H7 (cell line): ENCODE measurements at places on chromosomes 2 and 18.

- DNase-seq = no peak
These were observed 186.8 kb upstream of the DLGAP1 start for GRCh38 chr18:4641771-4642368.

DNA sequence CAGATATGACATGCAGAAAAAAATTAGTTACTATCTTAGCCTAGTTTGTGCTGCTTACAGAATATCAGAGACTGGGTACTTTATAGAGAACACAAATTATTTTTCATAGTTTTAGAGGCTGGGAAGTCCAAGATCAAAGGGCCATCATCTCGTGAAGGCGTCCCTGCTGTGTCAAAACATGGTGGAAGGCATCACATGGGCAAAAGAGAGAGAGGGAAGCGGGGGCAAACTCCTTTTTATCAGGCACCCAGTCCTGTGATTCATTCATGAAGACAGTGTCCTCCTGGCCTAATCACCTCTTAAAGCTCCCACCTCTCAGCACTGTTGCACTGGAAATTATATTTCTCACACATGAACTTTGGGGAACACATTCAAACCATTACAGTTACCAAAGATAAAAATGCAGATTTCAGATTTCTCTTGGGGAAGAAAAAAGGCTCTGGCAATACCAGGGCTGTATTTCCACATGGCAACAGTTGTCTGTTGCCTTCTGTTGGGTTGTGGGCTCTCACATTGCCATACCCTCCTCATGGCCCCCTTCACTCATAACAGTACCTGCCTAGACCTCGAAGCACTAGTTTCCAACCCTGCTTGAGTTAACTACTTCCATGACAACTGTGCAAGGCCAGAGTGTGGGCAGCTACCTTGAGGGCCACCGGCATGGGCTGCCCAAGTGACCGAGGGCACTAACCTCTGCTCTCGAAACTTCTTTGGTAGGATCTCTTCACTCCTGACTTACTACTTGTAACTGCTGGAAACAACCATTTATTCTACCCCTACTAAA lies 2.7 kb upstream of the ACTR3 start:
- no peak for DNase-seq

GRCh38 chr2:219631904-219632759 lies 4.7 kb downstream of the SLC4A3 start:
- peak; percentile 55 for DNase-seq

DNA sequence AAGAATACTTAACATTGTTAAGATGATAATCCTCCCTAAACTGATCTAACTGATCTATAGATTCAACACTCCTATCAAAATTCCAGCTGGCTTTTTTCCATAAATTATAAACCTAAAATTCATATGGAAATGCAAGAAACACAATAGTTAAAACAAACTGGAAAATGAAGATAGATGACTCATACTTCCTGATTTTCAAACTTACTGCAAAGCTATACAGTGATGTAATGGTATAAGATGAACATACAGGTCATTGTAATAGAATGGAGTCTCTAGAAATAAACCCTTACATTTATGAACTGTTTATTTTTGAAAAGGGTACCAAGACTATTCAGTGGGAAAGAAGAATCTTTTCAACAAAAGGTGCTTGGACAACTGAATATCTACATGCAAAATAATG lies 32.3 kb downstream of the UBXN4 start:
- no peak for DNase-seq

- no peak for DNase-seq
These were observed 452.3 kb downstream of the GALR1 start for GRCh38 chr18:77701977-77702376.

DNA sequence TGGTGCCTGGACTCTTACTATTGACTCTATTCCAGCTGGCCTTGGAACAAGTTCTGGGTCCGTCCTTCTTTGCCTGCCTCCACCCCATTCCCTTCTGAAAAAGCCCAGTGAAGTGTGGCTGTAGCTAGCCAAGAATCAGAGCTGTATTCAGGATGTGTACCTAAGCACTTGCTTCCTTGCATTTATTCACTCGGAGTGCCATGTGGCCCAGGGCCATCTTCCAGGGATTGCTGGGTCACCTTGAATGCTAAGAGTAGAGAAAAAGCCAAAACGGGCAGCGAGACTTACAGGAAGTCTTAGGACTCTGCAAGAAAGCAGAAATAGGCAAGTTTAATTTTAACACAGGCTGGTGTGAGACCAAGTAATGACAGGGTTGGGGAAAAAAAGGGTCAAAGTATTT lies 4.1 kb downstream of the ITGA6 start:
- DNase-seq = no peak

DNA sequence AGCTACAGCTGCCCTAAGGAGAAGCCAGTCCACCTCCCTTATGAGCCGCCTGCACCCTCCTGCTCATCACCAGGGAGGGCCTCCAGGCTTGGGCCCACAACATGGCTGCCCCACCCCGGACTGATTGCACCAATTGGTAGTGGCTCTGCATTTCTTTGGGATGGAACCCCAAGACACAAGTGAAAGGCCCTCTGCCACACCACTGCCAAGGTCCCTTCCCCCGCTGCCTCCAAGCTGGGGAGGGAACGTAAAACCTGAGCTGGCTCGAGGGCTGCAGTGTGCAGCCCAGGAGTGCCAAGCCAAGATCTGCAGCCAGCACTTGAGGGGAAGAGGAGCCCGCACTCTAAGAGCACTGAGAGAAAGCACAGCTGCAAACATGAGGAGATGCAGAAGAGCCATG lies 97.3 kb downstream of the EFEMP1 start:
- DNase-seq = no peak

- no peak for DNase-seq
These were observed 20.1 kb downstream of the CASP8 start for GRCh38 chr2:201280191-201281040.

- DNase-seq = peak; percentile 43
These were observed 75.0 kb downstream of the SLC66A2 start for GRCh38 chr18:79876497-79876896.

GRCh38 chr2:130370490-130370889 lies 14.6 kb downstream of the PTPN18 start:
- DNase-seq = no peak

DNA sequence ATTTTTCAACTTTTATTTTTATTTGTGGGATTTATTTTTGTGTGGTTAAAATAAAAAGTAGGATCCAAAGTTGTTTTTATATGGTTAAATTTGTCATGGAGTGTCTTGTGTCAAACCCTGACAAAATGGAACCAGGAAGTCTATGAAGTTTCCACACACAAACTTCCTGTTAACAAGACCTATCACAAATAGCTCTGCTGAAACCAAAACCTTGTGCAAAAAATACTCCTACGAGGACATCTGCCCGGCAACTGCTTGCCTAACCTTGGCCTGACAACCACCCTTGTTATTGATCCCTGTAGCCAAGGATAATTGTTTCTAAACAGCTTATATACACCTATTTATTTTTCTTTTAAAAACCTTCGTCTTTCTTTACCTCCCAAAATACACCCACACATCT lies 389.6 kb downstream of the TRIB2 start:
- no peak for DNase-seq

DNA sequence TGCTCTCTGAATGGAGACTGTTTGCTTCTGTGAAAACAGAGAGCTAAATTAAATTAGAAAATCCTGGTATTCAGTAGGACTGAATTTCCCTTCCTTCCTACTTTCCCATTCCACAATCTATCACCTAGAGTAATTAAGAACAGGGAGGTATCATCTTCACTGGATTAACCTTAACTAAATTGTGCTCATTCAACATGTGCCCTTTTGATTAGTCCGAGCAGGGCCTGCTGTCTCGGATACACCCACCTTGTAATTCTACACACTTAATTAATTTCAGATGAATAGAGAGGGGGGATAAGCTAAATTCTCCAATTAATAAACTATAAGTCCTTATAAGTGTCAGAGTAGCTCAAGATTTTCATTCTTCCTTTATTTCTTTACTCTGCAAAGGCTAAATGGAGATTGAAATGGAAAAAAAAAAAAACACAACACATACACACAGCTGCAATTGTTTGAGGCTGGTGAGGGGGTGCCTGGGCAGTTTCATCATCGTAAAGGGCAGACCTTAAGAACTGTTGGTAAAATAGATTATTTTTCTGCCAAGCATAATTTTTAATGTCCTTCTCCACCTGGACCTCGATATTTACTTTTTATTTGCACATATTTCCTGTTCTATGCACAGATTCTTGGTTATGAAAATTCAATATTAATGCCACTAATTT lies 157.1 kb upstream of the SIX2 start:
- no peak for DNase-seq

- no peak for DNase-seq
These were observed 175.7 kb upstream of the RND3 start for GRCh38 chr2:150663143-150663542.

- DNase-seq = no peak
These were observed 1.4 kb upstream of the REEP1 start for GRCh38 chr2:86338778-86339295.

- DNase-seq = no peak
These were observed 29.4 kb downstream of the KANSL3 start for GRCh38 chr2:96608469-96609455.

GRCh38 chr2:58568901-58569300 lies 327.8 kb upstream of the FANCL start:
- no peak for DNase-seq
